Testis (tissue), 5 donors: ENCODE measurements at places on chromosomes 2 and 18. TPM values are rescaled to one million over a fixed set of nuclear protein-coding genes. Genes with fewer than 3 reads are reported as not detected.

The ANKRD62 gene
- 25.5 TPM for total RNA-seq

The PLA2R1 gene
- total RNA-seq, result 5.3 TPM

The L3MBTL4 gene
- total RNA-seq, result 46.2 TPM

The CACNB4 gene
- 83.8 TPM for total RNA-seq

The MFSD6 gene
- 29.9 TPM for total RNA-seq

The CELF4 gene
- total RNA-seq, result 4.8 TPM

The IL36B gene
- not detected for total RNA-seq

The ADGRF3 gene
- total RNA-seq, result 2.2 TPM

The CCDC74B gene
- total RNA-seq, result 117 TPM

The MATN3 gene
- total RNA-seq, result 2.1 TPM

The SP100 gene
- total RNA-seq, result 43.7 TPM

The TLX2 gene
- total RNA-seq, result 1.3 TPM

The ANKRD30B gene
- total RNA-seq, result 23.0 TPM

The DNAJC5G gene
- 57.9 TPM for total RNA-seq

The NGEF gene
- total RNA-seq, result 28.7 TPM

The ANKRD29 gene
- total RNA-seq, result 17.5 TPM

The IFIH1 gene
- total RNA-seq, result 12.8 TPM

The CCDC178 gene
- 10.2 TPM for total RNA-seq

The FRZB gene
- 8.4 TPM for total RNA-seq

The DAW1 gene
- total RNA-seq, result 25.2 TPM

The SUMO1 gene
- 59.0 TPM for total RNA-seq

The NYAP2 gene
- 0.24 TPM for total RNA-seq

The NDUFB3 gene
- total RNA-seq, result 46.8 TPM

The ARL4C gene
- 3.0 TPM for total RNA-seq

The ALK gene
- 3.8 TPM for total RNA-seq

The CAVIN2 gene
- 5.1 TPM for total RNA-seq

The UGT1A4 gene
- total RNA-seq, result not detected

The SIX2 gene
- total RNA-seq, result 3.2 TPM

The MAP4K4 gene
- total RNA-seq, result 174 TPM

The RAB6C gene
- 2.6 TPM for total RNA-seq

The CCBE1 gene
- total RNA-seq, result 1.8 TPM

The SLC4A5 gene
- total RNA-seq, result 188 TPM

The SIX3 gene
- total RNA-seq, result 0.19 TPM

The FOXD4L1 gene
- 0.19 TPM for total RNA-seq

The TUBA3E gene
- 129 TPM for total RNA-seq

The MRO gene
- total RNA-seq, result 87.4 TPM

The IL1B gene
- 0.62 TPM for total RNA-seq

The DIPK1C gene
- total RNA-seq, result 16.2 TPM

The OXER1 gene
- 2.0 TPM for total RNA-seq

The KIAA1328 gene
- total RNA-seq, result 48.7 TPM

The FAM117B gene
- total RNA-seq, result 28.0 TPM
